Stimulated activated CD4-positive, alpha-beta T cell treated with anti-CD3 and anti-CD28 coated beads, TNF-alpha, amount 100 ng/mL, for 1 hour (primary cell): ENCODE measurements at places on chromosomes 5 and 9.

- DNase-seq = no peak
Observed at GRCh38 chr5:175596761-175597189, 61.1 kb upstream of the HRH2 start.

GRCh38 chr9:105320568-105320967 is 76.1 kb downstream of the SLC44A1 start:
- DNase-seq = no peak

DNA sequence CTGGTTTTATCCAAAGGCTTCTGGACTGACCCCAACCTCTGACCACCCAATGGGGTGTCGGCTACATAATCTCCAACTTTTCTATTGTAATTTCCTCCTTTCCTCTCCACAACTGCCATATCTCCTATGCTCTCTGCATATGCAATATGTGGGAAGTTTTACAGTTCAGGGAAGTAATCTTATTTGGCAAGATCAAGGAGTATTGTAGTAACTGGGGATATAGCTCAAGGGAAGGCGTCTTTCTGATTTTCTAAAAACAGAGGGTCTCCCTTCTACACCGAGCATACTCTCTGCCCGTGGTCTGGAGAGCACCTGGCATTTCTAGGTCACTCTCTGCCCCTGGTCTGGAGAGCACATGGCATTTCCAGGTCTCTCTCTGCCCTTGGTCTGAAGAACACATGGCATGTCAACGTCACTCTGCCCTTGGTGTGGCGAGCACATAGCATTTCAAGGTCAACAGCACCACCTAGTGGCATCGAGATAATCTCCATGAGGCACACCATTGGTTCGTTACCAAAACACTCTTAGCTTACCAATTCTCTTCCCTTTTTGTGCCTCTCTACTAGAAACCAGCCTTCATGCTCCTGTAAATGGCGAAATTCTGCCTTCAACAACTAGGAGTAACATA is 616.4 kb upstream of the NUDT12 start:
- no peak for DNase-seq

GRCh38 chr5:140111859-140112551 is 1.9 kb upstream of the PURA start:
- DNase-seq = no peak

DNA sequence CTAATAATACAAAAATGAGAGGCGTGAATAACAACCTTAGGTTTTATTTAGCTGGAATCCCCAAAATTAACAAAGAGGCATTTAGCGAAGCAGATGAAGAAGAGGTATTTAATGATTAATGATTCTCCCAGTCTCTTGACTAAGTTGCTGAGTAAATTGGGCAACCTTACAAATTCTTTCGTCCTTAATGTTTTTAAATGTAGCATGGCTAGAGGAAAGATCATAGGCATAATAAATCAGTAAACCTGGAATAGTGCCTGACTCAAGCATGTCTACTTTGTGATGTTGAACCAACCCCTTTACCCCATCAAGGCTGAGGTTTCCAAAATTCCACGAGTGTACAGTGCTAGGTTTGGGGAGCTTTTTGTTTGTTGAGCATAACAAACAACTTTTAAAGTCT is 7.9 kb downstream of the BHMT start:
- DNase-seq = no peak
